ENCODE measurements at places on chromosomes 1 and 21. TPM values are rescaled to one million over a fixed set of nuclear protein-coding genes. Genes with fewer than 3 reads are reported as not detected.

GRCh38 chr1:179061360-179062282 is 20.2 kb upstream of the TOR3A start:
- peaks cover 4% of the 10 kb centered on the region for H3K4me1 ChIP-seq
- H3K36me3 ChIP-seq = peaks cover 47% of the 10 kb centered on the region
- no peaks in the 10 kb centered on the region for H3K27me3 ChIP-seq
- no peak overlapping the region for H3K27ac ChIP-seq
- no peak for DNase-seq

DNA sequence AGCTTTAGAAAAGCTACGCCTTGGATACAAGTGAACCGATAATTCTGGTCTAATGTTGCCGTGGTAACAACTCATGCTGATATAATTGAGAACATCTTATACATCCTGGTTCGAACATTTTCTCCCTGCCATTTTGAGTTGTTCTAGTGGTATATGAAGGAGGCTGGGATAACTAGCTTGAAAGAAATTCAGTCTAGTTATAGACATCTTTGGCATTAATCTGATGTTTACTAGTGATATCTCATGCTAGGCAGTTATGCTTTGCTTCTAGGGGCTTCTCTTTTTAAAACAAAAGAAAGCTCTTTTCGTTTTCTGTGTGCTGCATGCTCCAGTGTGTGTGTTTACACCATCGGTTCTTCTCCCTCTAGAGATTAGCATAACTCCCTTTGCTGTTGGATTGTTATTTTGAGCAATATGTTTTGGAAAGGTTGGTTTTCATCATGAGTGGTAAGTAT is 20.5 kb downstream of the PRKACB start:
- H3K4me3 ChIP-seq = peak overlapping the region; percentile 14
- H3K36me3 ChIP-seq = no peaks in the 10 kb centered on the region
- no peak for DNase-seq
- H3K27me3 ChIP-seq = no peaks in the 10 kb centered on the region
- peaks cover 4% of the 10 kb centered on the region for H3K4me1 ChIP-seq
- H3K27ac ChIP-seq = no peak overlapping the region

GRCh38 chr1:121483961-121484424 is 299.2 kb downstream of the SRGAP2C start:
- no peak overlapping the region for H3K27ac ChIP-seq
- DNase-seq = no peak
- H3K27me3 ChIP-seq = no peaks in the 10 kb centered on the region
- H3K4me3 ChIP-seq = no peak overlapping the region
- H3K36me3 ChIP-seq = no peaks in the 10 kb centered on the region

DNA sequence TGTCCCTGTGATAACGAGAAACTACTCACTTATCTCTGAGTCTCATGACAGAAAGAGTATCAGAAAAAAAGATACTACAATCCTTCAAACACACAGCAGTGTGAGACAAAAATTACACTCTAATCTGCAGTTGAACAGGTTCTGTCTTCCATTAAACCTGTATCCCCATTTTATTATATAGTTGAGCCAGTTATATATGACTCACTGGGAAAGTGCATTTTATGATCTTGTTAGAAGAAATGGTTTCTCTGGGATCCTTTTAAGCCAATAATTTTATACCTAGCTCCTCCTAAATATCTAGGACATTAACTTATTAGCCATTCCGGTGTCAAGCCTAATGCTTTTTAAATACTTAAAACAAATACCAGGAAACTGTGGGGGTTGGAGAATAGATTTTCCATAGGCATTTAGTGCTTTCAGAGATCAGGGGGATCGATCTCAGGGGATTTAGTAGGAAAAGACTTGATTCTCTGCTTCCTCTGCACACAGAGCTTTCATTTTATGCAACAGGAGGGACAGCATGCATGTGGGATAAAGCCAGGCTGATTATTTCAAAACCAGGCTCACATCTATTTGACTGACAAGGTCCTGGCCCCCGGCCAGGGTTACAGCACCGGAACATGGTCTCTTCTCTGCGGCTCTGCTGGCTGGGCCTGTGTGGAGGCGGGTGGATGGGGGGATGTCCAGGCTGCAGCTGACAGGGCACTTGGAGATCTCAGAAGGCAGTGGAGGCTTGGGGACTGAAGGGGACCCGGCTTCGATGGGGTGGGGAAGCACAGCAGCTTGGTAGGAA is 310.6 kb downstream of the DISC1 start:
- DNase-seq = peak; percentile 75
- no peaks in the 10 kb centered on the region for H3K36me3 ChIP-seq
- peaks cover 6% of the 10 kb centered on the region for H3K27me3 ChIP-seq

DNA sequence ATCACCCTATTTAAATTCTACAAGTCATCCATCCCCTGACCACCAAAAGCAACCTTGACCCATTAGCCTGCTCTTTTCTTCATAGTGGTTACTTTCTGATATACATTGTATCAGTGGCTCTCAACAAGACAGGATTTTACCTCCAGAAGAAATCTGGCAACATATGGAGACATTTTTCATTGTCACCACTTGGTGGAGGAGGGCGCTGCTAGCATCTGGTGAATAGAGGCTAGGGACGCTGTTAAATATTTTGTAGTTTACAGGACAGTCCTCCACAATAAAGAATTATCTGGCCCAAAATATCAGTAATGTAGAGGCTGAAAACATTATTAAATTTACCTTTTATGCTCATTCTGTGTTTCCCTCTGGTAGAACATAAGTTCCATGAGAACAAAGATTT is 6.1 kb downstream of the HSPA13 start:
- H3K4me1 ChIP-seq = peaks cover 15% of the 10 kb centered on the region
- no peaks in the 10 kb centered on the region for H3K27me3 ChIP-seq
- no peak overlapping the region for H3K27ac ChIP-seq
- H3K36me3 ChIP-seq = peaks cover 68% of the 10 kb centered on the region
- DNase-seq = no peak
- no peak overlapping the region for H3K4me3 ChIP-seq

The C4BPB gene
- not detected for total RNA-seq

GRCh38 chr1:193697115-193697762 is 510.8 kb upstream of the B3GALT2 start:
- no peaks in the 10 kb centered on the region for H3K27me3 ChIP-seq
- no peak overlapping the region for H3K4me3 ChIP-seq
- no peaks in the 10 kb centered on the region for H3K36me3 ChIP-seq
- H3K27ac ChIP-seq = no peak overlapping the region
- DNase-seq = no peak

The NHLH2 gene
- not detected for total RNA-seq

GRCh38 chr1:247357781-247358211 is 26.1 kb upstream of the ZNF496 start:
- no peaks in the 10 kb centered on the region for H3K27me3 ChIP-seq
- no peak for DNase-seq
- peaks cover 7% of the 10 kb centered on the region for H3K4me1 ChIP-seq
- no peak overlapping the region for H3K27ac ChIP-seq

The HSD3B1 gene
- total RNA-seq = not detected

The PRKAA2 gene
- total RNA-seq = 14.0 TPM

- H3K27ac ChIP-seq = no peak overlapping the region
- no peaks in the 10 kb centered on the region for H3K27me3 ChIP-seq
- peak; percentile 32 for DNase-seq
- H3K4me3 ChIP-seq = no peak overlapping the region
- H3K4me1 ChIP-seq = peaks cover 8% of the 10 kb centered on the region
- peaks cover 6% of the 10 kb centered on the region for H3K36me3 ChIP-seq
Measured at GRCh38 chr1:214303141-214303930, 22.4 kb downstream of the SMYD2 start.

DNA sequence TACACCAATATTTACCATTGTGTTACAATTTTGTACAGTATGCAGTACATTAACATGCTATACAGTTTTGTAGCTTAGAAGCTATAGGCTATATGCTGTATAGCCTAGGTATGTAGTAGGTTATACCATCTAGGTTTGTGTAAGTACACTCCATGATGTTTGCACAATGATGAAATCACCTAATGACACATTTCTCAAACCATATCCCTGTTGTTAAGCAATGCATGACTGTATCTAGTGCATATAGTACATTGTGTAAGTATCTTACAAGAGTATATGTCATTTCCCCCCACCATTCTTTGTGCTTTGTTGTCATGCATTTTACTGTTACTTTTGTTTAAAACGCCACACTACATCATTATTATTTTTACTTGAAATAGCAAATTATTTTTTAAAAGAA is 65.7 kb upstream of the RNF11 start:
- no peaks in the 10 kb centered on the region for H3K27me3 ChIP-seq
- H3K27ac ChIP-seq = no peak overlapping the region
- peak; percentile 16 for DNase-seq
- H3K4me1 ChIP-seq = no peaks in the 10 kb centered on the region

The SLC44A3 gene
- 80.3 TPM for total RNA-seq

DNA sequence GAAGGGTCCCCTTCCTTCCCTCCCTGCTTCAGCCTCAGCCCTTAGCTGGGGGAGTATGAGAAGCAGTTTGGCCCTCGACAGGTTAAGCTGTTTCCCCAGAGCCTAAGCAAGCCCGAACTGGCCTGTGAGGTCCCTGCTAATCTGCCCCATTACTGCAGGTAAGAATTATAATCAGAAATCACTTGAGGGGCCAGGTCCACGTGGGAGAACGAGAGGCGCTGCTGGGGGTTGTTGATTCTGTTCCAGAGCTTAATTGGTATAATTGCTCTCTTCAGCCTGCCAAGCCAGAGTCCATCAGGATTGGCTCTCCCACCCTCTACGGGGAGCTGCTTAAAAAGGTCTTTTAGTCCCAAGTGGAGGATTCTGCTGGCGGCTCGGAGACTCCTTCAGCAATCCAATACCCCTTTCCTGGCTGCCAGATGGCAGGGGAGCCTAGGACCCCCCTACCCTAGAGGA is 70.8 kb downstream of the UBE2T start:
- DNase-seq = peak; percentile 7
- no peaks in the 10 kb centered on the region for H3K36me3 ChIP-seq
- H3K27me3 ChIP-seq = peaks cover 4% of the 10 kb centered on the region
- H3K4me1 ChIP-seq = no peaks in the 10 kb centered on the region
- no peak overlapping the region for H3K4me3 ChIP-seq
- no peak overlapping the region for H3K27ac ChIP-seq

All from stomach (tissue), 19 donors.